ENCODE measurements at places on chromosomes 7 and 10. TPM values are rescaled to one million over a fixed set of nuclear protein-coding genes. Genes with fewer than 3 reads are reported as not detected.

- peaks cover 21% of the 10 kb centered on the region for H3K36me3 ChIP-seq
- H3K4me3 ChIP-seq = no peak overlapping the region
- H3K4me1 ChIP-seq = peaks cover 12% of the 10 kb centered on the region
- DNase-seq = no peak
- no peak overlapping the region for H3K27ac ChIP-seq
Observed at GRCh38 chr7:55516409-55516808, 55.9 kb downstream of the VOPP1 start.

DNA sequence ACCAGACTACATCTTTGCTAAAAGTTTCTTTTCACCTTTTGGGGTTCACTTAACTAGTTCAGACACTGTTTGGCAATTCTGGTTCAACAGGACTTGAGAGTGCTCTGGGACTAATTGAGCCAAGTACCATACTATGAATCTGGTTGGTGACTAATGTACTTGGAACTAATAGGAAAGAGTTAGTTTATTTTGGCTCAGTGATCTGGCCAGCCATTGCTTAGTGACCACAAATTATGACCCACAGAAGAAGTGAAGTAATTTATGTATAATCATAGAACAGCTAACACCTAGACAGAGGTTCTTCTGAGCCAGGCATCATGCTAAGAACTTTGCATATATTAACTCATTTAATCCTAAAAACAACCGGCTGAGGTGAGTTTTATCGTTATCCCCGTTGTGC lies 126.5 kb upstream of the JCAD start:
- peaks cover 3% of the 10 kb centered on the region for H3K27me3 ChIP-seq
- H3K27ac ChIP-seq = no peak overlapping the region
- no peaks in the 10 kb centered on the region for H3K4me1 ChIP-seq
- DNase-seq = no peak

GRCh38 chr10:52807803-52808202 lies 35.2 kb upstream of the MBL2 start:
- no peaks in the 10 kb centered on the region for H3K36me3 ChIP-seq
- H3K4me3 ChIP-seq = no peak overlapping the region
- H3K27me3 ChIP-seq = no peaks in the 10 kb centered on the region
- no peaks in the 10 kb centered on the region for H3K4me1 ChIP-seq

GRCh38 chr7:141679014-141679413 lies 23.0 kb downstream of the DENND11 start:
- no peak for DNase-seq
- H3K4me1 ChIP-seq = peaks cover 15% of the 10 kb centered on the region
- no peaks in the 10 kb centered on the region for H3K27me3 ChIP-seq
- peaks cover 10% of the 10 kb centered on the region for H3K36me3 ChIP-seq

The LRRC17 gene
- not detected for total RNA-seq

All from activated naive CD8-positive, alpha-beta T cell treated with anti-CD3 and anti-CD28 coated beads for 36 hours (primary cell).